ENCODE measurements at places on chromosomes 4 and X. TPM values are rescaled to one million over a fixed set of nuclear protein-coding genes. Genes with fewer than 3 reads are reported as not detected.

Gene ZNF711
- polyA plus RNA-seq: 25.4 TPM

Gene UNC5C
- 0.80 TPM for polyA plus RNA-seq

Gene TSPAN6
- 32.9 TPM for polyA plus RNA-seq

GRCh38 chrX:25015486-25016360, at the start of gene ARX:
Gene ARX, minus strand, starts transcription at chrX:25015965. Its CDS starts 228 bp downstream, at chrX:25015737.
- DNase-seq: peak; percentile 85

DNA sequence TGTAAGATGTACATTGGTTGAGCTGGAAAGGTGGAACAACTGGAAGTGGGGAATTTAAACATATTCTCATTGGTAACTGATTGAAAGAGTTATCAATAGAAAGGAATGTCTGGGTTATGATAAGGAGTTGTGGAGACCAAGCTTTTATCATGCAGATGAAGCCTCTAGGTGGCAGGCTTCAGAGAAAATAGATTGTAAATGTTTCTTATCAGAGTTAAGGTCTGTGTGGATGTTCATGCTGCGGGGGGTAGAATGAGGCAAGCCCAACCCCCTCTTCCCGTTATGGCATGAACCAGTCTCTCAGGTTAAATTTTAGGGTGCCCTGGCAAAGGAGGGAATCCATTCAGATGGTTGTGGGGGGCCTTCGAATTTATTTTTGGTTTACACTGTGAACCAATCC, 16.0 kb downstream of the ARSD start:
- no peak for DNase-seq

GRCh38 chr4:42342459-42342858, 54.8 kb upstream of the SHISA3 start:
- no peak for DNase-seq

- DNase-seq: no peak
These were observed 5.1 kb downstream of the SEPTIN6 start for GRCh38 chrX:119687661-119688413.

- no peak for DNase-seq
These were observed 6.6 kb upstream of the TMEM128 start for GRCh38 chr4:4254666-4255065.

GRCh38 chr4:8469550-8469949, 29.0 kb downstream of the TRMT44 start:
- no peak for DNase-seq

GRCh38 chrX:19592952-19593351, 77.6 kb upstream of the MAP3K15 start:
- DNase-seq: no peak

GRCh38 chr4:107858158-107858742, 33.5 kb downstream of the SGMS2 start:
- no peak for DNase-seq

Measured in muscle of leg (tissue), 16 donors.